ENCODE measurements at places on chromosomes 12 and 14.

GRCh38 chr12:52710730-52711129 lies 7.4 kb upstream of the KRT77 start:
- no peak for DNase-seq

GRCh38 chr14:45125754-45126153 lies 8.5 kb downstream of the FKBP3 start:
- DNase-seq: no peak

- no peak for DNase-seq
Observed at GRCh38 chr14:20180486-20180885, 10.2 kb upstream of the OR11G2 start.

- DNase-seq: no peak
Observed at GRCh38 chr14:75494896-75495295, 27.4 kb upstream of the BATF start.

- no peak for DNase-seq
Observed at GRCh38 chr12:1919763-1920162, 1.3 kb upstream of the CACNA2D4 start.

GRCh38 chr14:105193916-105194782 lies 13.0 kb upstream of the NUDT14 start:
- peak; percentile 44 for DNase-seq

All from activated naive CD8-positive, alpha-beta T cell treated with anti-CD3 and anti-CD28 coated beads, Interleukin-2, amount 50 U/mL, for 24 hours (primary cell).